NCI-H1417 treated with DMSO at 0.1 percent for 48 hours (cell line): ENCODE measurements at places on chromosomes 2 and 18.

- no peak for DNase-seq
These were observed 6.5 kb upstream of the ZAP70 start for GRCh38 chr2:97706708-97707345.

- no peak for DNase-seq
These were observed 52.3 kb upstream of the ROCK1 start for GRCh38 chr18:21163647-21164547.

DNA sequence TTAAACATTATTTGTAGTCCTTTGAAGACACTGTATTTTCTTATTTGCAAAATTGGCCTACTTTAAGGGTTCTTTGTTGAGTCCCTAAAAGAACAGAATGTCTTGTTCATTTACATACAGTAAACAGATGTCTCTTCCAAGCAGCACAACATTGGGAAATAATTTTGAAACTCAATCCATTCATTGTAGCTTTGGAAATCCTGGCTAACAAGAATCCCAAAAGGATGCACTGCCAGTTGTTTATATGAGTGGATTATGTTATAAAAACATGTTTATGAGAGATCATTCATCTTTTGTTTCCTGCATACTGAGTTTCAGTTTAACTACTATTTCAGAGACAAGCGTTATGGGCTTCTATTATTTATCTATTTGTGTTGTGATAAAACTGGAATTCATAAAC, 499.3 kb downstream of the PID1 start:
- DNase-seq, result no peak

DNA sequence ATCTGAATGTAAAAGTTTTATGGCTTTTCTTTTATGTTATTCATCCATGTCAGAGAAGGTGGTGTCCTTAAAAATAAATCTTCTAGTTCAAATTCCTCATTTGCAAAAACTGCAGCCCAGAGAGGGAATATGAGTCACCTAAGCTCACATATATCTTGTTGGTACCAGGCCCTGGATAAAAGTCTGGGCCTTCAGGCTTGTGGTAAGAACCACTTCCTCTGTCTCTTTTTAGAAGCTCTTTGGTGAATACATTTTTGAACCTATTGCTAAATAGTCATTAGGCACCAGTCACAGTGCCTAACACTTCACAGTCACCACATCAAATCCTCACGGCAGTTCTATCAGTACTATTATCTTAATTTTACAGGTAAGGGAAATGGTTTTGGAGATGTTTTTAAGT, 199.2 kb downstream of the KCNS3 start:
- no peak for DNase-seq

DNA sequence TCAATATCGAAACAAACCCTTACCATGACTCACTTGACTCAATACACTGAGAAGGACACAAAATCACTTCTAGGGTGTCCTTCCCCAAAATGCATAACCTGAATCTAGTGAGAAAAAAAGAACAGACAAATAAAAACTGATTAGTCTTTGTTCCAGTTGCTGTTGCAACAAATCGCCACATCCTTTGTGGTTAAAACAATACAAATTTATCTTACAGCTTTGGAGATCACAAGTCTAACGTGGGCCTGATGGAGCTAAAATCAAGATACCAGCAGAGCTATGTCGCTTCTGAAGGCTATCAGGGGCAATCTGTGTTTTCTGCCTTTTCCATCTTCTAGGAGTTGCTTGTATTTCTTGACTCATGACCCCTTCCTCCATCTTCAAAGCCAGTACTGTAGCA, 541.7 kb downstream of the KCNJ3 start:
- DNase-seq, result no peak

GRCh38 chr2:105427485-105427884, 28.6 kb upstream of the FHL2 start:
- no peak for DNase-seq

- DNase-seq, result no peak
These were observed 26.9 kb upstream of the SLC35F6 start for GRCh38 chr2:26737221-26737620.
